Epithelial cell of umbilical artery (primary cell): ENCODE measurements at places on chromosomes 7 and 10. TPM values are rescaled to one million over a fixed set of nuclear protein-coding genes. Genes with fewer than 3 reads are reported as not detected.

Gene MLXIPL
- total RNA-seq, result not detected in 2 replicates

Gene ANKRD7
- total RNA-seq, result 0.97 and 2.0 TPM in 2 replicates

Gene ETV1
- 7.8 and 8.1 TPM in 2 replicates for total RNA-seq

Gene TRAPPC14
- total RNA-seq, result 5.5 and 6.2 TPM in 2 replicates

Gene ZNF786
- 7.8 and 8.1 TPM in 2 replicates for total RNA-seq

Gene RNLS
- 3.2 and 4.6 TPM in 2 replicates for total RNA-seq

Gene LIPM
- total RNA-seq, result not detected in 2 replicates

Gene ANKRD30A
- total RNA-seq, result not detected in 2 replicates

Gene AOAH
- total RNA-seq, result 1.1 TPM in 1 of 2 replicates, not detected in the other

Gene PLPP4
- 4.7 and 17.2 TPM in 2 replicates for total RNA-seq

Gene PAX4
- not detected in 2 replicates for total RNA-seq

Gene PANK1
- 2.6 and 9.0 TPM in 2 replicates for total RNA-seq

Gene RARRES2
- not detected in 2 replicates for total RNA-seq

Gene INMT
- 0.15 TPM in 1 of 2 replicates, not detected in the other for total RNA-seq

Gene NEUROG3
- total RNA-seq, result not detected in 2 replicates

Gene GPR85
- 1.2 and 4.5 TPM in 2 replicates for total RNA-seq

Gene EPO
- not detected in 2 replicates for total RNA-seq

Gene PCDH15
- 0.30 TPM in 1 of 2 replicates, not detected in the other for total RNA-seq

Gene GNGT1
- total RNA-seq, result not detected in 2 replicates

Gene FKBP6
- total RNA-seq, result not detected in 2 replicates

Gene AKR1D1
- not detected in 2 replicates for total RNA-seq

Gene DNAJC1
- total RNA-seq, result 28.3 and 35.1 TPM in 2 replicates

Gene CCDC172
- not detected in 2 replicates for total RNA-seq

Gene NUTM2E
- under 0.01 TPM in 1 of 2 replicates, not detected in the other for total RNA-seq

Gene MYOF
- total RNA-seq, result 169 and 214 TPM in 2 replicates

Gene VAX1
- not detected in 2 replicates for total RNA-seq

Gene CDC123
- total RNA-seq, result 197 and 203 TPM in 2 replicates

Gene CHN2
- under 0.01 TPM in 1 of 2 replicates, not detected in the other for total RNA-seq

Gene FAM131B
- total RNA-seq, result 1.3 and 1.4 TPM in 2 replicates

Gene GLRX3
- 114 and 141 TPM in 2 replicates for total RNA-seq

Gene MYL10
- total RNA-seq, result not detected in 2 replicates

Gene BAIAP2L1
- total RNA-seq, result under 0.01 TPM in 1 of 2 replicates, not detected in the other

Gene VPS37D
- total RNA-seq, result 2.9 and 4.2 TPM in 2 replicates

Gene TCERG1L
- total RNA-seq, result not detected in 2 replicates

Gene TAS2R41
- not detected in 2 replicates for total RNA-seq

Gene VWDE
- 0.65 and 1.7 TPM in 2 replicates for total RNA-seq

Gene TDRD1
- total RNA-seq, result not detected in 2 replicates

Gene CPN1
- total RNA-seq, result not detected in 2 replicates

Gene HOXA7
- 1.4 and 1.9 TPM in 2 replicates for total RNA-seq

Gene CDHR1
- under 0.01 TPM in 2 replicates for total RNA-seq

Gene POM121C
- total RNA-seq, result 4.5 and 11.9 TPM in 2 replicates

Gene ANXA8L1
- total RNA-seq, result not detected in 2 replicates

Gene TAS2R3
- total RNA-seq, result 0.32 and 0.76 TPM in 2 replicates

Gene UPK3B
- not detected in 2 replicates for total RNA-seq

Gene STEAP1B
- total RNA-seq, result 51.3 and 124 TPM in 2 replicates

Gene KRIT1
- 27.6 and 40.4 TPM in 2 replicates for total RNA-seq

Gene ARHGAP22
- 29.9 and 36.7 TPM in 2 replicates for total RNA-seq

Gene C7orf33
- total RNA-seq, result not detected in 2 replicates

Gene CALML5
- total RNA-seq, result not detected in 2 replicates

Gene IRF5
- total RNA-seq, result 0.32 and 1.7 TPM in 2 replicates

Gene ADARB2
- 0.32 and 0.61 TPM in 2 replicates for total RNA-seq

Gene GTF2I
- total RNA-seq, result 86.1 and 105 TPM in 2 replicates

Gene ADRB1
- total RNA-seq, result under 0.01 TPM in 2 replicates

Gene SFTPD
- not detected in 2 replicates for total RNA-seq

Gene HHEX
- 35.1 and 48.2 TPM in 2 replicates for total RNA-seq

Gene TBX20
- 0.15 and 0.97 TPM in 2 replicates for total RNA-seq

Gene OR2A5
- total RNA-seq, result not detected in 2 replicates

Gene CLRN3
- total RNA-seq, result not detected in 2 replicates
